ENCODE measurements at places on chromosomes 12 and 14.
A peak's percentile ranks its signal among the peaks of the same experiment; 100 is the strongest.

GRCh38 chr14:58598028-58598803, 39.5 kb upstream of the DACT1 start:
- DNase-seq, result no peak

DNA sequence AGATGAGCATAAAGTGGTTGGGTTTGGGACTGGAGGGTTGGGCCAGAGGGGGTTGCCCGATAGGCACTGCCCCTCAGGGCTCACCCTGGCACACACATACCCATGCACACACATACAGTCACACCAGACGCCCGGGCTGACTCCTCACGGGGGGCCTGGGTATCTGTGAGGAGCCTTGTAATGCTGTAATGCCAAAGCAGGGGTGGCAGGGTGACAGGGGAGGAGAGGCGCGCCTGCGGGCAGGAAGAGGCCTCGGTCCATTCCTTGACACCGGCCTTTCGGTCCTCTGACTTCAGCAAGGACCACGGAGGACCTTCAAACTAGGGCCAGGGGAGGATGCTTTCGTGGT, 375 bp downstream of the FAIM2 start:
- no peak for DNase-seq

DNA sequence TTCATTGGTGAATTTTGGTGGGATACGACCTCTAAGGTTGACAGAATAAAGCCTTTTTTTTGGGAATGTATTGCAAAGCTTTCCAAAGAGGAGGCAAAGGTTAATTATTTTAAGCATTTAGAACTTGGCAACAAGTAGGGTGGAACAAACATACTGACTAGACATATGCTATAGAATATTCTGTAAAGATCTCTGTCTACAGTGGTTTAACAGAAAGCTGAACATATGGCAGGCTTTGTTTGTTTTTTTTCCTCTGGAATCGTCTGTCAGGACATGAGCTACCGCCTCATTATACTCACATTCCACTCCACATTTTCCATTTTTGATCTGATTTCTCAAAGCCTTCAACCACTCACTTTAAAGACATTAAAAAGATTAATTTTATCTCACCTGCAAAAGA, 153.4 kb upstream of the PELI2 start:
- DNase-seq, result no peak

DNA sequence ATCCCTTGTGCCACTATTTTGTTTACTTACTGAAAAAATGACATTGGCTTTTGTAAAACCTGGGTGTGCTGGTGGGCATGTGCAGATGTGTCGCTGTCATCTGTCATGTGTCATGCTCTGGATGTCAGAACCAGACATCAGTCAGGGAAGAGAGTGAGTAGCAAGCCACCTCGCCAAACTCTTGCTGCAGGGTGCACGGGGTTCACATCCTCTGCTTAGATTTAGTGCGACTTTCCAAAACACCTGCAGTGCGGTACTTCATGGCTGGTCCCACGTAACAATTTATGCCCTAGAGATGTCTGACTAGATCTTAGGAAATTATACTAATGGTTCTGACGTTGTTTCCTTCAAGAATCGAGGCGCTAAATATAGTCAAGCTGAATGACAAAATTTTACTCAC, 106.7 kb downstream of the CRADD start:
- no peak for DNase-seq

- DNase-seq, result no peak
Measured at GRCh38 chr14:95520346-95520745, 3.9 kb upstream of the SYNE3 start.

DNA sequence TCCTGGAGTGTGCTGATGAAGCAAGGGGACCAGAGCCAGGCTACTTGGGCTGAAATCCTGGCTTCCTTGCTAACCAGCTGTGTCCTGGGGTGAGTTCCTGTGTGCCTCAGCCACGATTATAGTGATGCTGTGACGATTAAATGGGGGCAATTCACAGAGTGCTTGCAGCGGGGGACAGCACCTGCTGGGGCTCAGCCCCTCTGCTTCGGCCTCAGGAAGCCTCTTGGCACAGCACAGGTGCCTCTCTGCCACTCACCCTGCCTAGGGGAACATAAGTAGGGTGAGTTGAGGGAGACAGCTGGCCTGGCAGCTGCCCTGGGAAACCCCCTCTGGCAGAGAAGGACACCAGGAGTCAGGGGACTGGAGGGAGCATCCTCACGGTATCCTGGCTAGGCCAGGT, 9.4 kb downstream of the KRT80 start:
- no peak for DNase-seq

DNA sequence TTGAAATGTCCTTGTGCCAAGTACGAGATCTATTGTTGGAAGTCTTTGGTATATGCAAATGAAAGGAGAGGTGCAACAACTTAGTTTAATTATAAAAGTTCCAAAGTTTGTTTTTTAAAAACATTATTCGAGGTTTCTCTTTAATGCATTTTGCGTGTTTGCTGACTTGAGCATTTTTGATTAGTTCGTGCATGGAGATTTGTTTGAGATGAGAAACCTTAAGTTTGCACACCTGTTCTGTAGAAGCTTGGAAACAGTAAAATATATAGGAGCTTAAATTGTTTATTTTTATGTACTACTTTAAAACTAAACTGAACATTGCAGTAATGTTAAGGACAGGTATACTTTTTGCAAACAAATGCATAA, 2.3 kb downstream of the HSPA2 start:
- DNase-seq, result no peak

DNA sequence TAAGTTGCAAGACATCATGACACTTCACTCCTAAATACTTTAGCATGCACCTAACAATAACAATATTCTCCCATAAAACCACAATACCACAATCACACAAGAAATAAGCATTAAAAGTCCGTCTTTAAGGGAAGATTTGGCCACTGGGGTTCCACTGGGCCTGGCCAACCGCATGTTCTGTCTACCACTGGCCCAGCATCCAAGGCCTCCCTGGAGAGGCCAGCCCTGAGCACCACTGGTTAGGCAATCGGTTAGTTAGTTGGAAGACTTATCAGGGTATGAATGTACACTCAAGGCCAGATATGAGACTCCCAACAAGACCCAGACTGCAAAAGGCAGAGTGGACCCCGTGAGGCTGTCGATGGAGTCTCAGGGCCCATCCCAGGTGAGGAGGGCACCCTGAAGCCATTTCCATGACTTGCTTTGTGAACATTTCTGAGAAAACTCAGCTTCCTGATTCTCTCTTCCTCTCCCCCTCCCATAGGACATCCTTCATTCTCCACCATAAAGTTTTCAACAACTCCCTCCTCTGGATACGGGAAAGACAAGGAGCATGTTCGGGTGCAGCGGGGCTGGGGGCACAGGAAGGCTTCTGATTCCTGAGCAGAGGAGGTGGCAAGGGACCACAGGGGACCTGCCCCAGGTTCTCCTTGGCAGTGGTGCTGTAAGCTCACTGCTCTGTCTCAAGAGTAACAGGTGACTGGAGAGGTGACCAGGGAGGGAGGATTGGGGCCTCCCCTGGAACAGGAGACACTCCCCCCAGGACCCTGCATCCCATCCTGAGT, 5.9 kb downstream of the PXN start:
- DNase-seq, result peak; percentile 82
